Stimulated activated CD4-positive, alpha-beta T cell treated with anti-CD3 and anti-CD28 coated beads, Interleukin-12 subunit alpha, Interleukin-12 subunit beta, amount 100 ng/mL, for 48 hours (primary cell): ENCODE measurements at places on chromosomes 4 and X.

- no peak for DNase-seq
These were observed 62.9 kb upstream of the HOPX start for GRCh38 chr4:56744030-56744429.

GRCh38 chr4:109945056-109945455, 32.4 kb downstream of the EGF start:
- DNase-seq, result peak; percentile 18

DNA sequence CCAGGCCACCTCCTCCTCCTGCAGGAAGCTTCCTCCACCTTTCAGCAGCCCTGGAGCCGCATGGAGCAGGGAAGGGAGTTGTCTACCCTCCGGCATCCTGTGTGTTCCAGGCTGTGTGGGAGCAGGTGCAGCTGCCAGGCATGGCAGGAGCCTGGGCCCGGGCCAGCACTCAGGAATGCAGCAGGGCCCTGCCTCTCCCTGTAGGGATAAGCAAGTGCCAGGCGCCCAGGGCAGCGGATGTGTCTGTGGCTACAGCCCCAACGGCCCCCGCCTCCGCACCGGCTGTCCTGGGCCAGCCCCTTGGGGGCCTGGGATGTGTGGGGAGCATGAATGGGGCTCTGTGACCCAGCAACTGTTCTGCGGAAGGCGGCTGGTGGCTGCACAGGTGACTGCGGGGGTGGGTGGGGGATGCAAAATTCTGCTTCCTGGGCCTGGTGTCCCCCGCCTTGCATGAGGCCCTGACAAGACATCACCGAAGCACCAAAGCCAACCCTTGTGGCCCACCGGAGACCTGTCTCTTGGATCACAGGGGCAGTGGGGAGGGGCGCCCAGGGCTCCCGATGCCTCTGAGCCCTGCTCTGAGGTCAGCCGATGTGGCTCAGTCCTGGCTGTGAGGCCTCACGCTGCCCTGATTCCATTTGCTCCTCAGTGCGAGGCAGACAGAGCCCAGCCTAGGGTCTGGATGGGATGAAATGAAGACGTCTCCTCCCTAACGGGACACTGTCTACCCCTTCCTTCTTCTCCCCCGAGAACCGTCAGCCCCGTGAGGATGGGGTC, 1.4 kb upstream of the DOK7 start:
- DNase-seq, result no peak

DNA sequence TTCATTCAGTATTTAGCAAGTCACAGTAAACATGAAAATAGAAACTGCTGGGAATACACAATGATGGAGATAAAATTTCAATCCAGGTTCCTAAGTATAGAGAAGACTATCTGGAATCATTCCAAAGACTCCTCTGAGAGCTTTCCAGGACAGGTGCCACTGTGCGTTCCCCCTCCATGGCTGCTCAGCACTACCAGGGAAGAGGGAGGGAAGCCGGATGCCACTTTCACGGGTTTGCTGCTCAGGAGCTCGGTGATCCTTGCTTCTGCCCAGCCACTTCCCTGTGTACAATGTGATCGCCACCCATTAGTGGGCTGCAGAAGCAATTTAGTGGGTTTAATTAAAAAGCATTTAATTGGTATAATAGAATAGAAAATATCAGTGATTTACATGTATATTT, 94.5 kb downstream of the FNIP2 start:
- DNase-seq, result no peak

GRCh38 chrX:18769812-18770573, 62.5 kb downstream of the PPEF1 start:
- no peak for DNase-seq

DNA sequence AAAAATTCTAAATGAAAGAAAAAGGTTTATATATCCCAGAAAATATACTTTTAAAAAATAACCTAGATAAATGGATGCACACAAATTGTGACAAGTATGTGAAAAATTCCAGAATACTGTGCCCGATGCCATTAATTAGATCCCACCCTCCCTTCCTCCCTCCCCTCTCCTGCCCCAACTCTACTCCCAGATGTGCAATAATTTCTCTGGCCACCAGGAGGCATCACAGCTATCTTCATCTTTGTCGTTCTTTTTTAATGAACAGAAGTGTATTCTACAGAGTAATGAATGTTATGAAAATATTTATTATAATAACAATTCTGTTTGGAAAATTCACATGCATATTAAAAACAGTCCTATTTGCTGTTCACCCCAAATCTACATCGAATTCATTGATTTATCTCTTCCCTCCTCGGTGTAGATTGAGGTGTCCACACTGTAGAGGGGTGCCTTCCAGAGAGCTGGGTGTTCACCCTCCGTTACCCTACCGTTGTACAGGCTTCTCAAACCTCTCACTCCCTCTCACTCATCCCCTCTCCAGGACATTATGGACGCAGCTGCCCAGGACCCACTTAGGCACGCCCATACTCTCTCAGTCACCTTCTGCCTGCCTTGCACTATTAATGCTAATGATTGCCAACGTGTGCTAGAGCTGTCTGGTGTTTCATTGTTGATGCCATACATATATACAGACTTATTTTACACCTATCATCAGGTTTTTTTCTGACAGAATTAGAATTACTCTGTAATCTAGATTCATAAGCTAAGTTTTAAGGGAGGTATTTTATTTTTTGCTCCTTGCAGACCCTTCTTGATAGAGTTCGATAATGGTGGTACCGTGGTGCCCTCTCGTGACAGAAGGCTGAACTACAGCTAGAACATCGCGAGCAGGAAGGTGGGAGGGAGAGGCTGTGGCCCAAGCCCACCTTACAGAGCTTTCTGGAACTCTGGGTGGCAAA, 14.1 kb downstream of the RAB40AL start:
- DNase-seq, result peak; percentile 23

DNA sequence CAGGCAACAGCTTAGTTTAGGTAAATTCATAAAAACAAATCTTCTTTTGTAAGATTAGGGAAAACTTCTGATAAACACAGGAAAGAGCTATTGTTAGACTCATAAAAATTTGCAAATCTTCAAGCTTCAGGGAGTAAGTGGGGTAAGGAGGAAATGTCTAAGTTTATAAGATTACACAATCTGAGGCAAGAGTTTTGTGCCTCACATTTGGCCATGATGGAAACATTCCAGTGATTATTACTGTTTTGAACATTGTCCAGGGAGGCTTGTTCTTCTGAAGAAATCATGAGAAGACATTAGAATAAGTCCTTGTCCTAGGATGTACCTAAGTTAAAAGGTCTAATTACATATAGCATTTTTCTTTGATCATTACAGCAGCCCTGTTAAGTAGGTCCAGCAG, 72.8 kb downstream of the MAOB start:
- no peak for DNase-seq

GRCh38 chrX:48493890-48494364, 14.9 kb upstream of the PORCN start:
- no peak for DNase-seq

- no peak for DNase-seq
These were observed 119.4 kb upstream of the C1GALT1C1 start for GRCh38 chrX:120749141-120749846.

- DNase-seq, result no peak
These were observed 245.9 kb downstream of the IDS start for GRCh38 chrX:149259241-149259640.

DNA sequence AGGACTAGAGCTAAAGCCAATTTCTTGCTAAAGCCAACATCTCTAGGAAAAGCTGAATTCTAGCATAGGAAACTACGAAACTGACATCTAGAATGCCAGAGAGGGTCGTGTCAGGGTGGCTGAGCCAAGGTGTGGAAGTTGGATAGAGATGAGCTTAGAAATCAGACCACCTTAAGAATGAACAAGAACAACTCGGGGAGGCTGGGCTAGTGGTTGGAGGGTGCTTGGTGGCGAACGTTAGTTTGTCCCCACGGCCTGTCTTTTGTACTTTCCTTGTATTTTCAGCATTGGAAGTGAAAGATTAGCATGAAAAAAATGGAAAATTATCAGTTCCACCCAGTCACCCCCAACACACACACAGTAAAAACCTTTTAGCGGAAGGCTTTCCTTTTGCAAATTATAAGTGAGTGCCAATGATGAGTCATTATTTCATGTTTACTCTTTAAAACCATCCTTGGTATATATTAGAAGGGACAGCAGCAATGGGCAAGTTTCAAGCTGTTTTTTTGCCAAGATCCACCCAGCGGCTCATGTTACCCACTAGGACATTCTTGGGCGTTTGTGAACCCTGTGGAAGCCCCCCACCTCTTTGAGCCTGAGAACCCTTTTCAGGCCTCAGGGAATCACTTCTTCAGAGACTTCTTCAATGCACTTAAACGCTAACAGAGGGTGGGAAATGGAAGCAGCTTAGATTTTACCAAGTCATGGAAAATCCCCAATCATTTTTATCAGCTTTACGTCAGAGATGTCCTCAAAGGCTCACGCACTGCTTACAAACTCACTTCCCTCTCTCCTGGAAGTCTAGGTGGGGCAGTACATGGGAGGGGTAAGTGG, 4.9 kb upstream of the PPEF1 start:
- no peak for DNase-seq

DNA sequence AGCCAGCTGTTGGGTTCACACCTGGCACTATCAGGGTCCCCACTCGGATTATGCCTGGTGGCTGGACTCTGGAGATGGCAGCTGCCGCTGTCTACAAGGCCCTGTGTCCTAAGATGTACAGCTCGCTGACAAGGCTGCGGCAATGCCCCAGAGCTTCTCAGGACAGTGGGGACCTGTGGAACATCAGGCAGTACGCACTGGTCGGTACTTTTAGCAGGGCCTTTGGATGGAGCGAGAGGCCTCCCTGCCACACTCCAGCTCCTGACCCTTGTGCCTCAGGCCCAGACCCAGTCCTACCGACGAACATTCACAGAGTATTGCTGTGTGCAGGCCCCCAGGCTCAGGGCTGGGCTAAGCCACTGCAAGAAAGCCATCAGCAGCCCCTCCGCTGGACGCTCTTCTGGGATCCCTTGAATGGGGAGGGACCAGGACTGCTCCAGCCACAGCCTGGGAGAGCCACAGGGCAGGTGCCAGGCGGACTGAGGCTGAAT, 45.7 kb upstream of the HMX1 start:
- DNase-seq, result no peak

GRCh38 chrX:46967547-46967946, 55.3 kb downstream of the JADE3 start:
- no peak for DNase-seq

- no peak for DNase-seq
These were observed 14.1 kb upstream of the SH3D19 start for GRCh38 chr4:151339467-151339866.

- no peak for DNase-seq
These were observed 104.8 kb upstream of the ENPEP start for GRCh38 chr4:110371016-110371770.

GRCh38 chr4:102139132-102139573, 206.1 kb downstream of the SLC39A8 start:
- no peak for DNase-seq

- DNase-seq, result no peak
These were observed 137.0 kb upstream of the INPP4B start for GRCh38 chr4:142983065-142983464.

- no peak for DNase-seq
These were observed 61.1 kb upstream of the DCTD start for GRCh38 chr4:182978152-182978827.

GRCh38 chr4:73859614-73860088, 6.6 kb downstream of the PF4V1 start:
- DNase-seq, result no peak

DNA sequence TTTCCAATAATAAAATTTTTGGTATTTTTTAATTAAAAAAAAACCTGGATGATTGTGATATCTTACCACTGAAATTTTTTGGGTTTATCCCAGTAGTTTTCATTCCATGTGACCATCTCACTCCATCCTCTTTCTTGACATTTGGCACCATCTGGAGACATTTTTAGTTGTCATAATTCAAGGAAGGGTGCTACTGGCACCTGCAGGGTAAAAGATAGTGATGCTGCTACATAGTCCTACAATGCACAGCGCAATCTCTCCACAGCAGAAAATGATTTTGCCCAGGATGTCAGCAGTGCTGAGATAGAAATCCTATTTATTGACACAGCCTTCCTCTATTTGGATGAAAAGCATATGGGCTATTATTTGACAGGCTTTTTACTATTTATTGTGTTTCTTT, 79.3 kb downstream of the RBPJ start:
- DNase-seq, result no peak

GRCh38 chr4:153792618-153793247, 3.9 kb upstream of the SFRP2 start:
- DNase-seq, result no peak

- no peak for DNase-seq
These were observed 55.3 kb upstream of the SLC25A43 start for GRCh38 chrX:119343856-119344255.

DNA sequence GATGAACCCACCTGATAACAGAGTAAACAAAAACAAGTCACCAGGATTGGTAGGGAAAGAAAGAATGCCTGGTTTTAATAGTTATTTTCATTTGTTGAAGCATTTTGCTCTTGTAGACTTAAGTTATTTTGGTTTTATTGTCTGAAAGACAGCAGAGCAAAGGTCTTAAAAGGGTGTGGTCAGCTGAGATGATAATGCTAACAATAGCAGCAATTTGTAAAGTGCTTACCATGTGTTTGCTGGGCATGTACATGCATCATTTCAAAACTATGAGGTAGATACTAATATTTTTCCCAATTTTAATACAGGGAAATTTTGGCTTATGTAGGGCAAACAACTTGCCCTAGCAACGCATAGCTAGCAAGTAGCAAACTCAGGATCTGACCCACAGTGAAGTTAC, 46.8 kb upstream of the SLC10A4 start:
- no peak for DNase-seq

GRCh38 chr4:163911891-163912290, 417.4 kb downstream of the TMA16 start:
- DNase-seq, result no peak

GRCh38 chrX:37854748-37855147, 7.4 kb upstream of the DYNLT3 start:
- no peak for DNase-seq

- DNase-seq, result no peak
These were observed 205.5 kb upstream of the NUDT6 start for GRCh38 chr4:123127875-123128274.

DNA sequence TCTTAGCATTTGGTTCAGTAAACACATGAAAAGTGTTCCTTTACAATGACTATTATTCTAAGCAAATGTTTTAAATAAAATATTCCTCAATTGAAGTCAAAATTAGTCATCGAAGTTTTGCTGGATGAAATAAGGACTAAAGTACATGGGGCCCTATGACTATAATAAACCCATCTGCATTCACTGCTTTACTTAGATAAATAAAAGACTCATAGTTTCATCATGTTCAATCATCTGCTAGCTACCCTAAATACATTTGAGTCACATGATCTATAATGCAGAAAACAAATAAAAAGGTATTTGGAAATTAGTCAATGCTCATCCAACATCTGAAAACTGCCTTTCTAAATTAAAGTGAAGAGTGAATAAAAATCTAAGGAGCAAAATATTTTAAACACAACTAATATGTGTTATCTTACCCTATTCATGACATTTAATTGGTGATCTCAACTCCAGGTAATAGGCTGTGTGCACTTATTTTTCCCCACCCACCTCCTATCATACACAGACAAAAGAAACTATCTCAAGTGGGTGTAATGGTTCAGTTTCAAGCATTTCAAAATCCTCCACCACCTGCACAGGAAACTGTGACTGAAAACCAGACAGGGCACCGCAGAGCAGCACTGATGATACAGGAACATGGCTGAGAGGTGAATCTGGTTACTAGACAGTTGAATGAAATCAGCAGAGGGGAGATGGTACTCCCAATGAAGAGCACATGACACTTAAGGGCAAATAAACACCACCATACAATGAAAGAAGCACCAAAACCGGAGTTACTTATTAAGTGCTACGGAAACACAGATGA, 78.6 kb downstream of the CAMK2D start:
- DNase-seq, result peak; percentile 71

- DNase-seq, result no peak
These were observed 152.9 kb downstream of the NHS start for GRCh38 chrX:17527922-17528321.
